Left lung (tissue), 14 donors: ENCODE measurements at places on chromosomes 1 and 21.

DNA sequence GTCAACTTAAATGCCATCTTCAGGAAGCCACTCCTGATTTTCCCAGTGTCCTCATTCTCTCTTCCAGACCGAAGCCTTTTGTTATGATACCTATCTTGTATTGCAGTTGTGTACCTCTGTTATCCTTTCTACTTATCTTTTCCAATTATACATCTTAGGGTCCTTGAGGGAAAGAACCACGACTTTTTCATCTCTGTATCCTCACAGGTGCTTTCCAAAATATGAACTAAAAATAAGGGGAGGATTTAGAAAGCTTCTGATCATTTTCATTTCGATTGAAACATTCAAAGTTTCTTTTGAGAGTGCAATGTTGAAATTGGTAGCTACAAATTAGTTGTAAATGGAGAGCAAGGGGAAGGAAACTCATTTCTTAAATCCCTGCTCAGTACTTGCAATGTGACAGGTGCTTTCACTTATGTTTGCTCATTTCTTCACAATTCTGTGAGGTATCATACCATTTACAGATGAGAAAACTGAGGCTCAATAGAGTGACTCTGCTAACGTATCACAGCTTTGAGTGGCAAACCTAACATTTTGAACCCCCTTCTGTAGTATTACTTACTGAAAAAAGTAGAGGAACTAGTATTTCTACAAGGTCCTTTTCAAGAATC lies 24.2 kb downstream of the SLC19A2 start:
- DNase-seq: no peak

DNA sequence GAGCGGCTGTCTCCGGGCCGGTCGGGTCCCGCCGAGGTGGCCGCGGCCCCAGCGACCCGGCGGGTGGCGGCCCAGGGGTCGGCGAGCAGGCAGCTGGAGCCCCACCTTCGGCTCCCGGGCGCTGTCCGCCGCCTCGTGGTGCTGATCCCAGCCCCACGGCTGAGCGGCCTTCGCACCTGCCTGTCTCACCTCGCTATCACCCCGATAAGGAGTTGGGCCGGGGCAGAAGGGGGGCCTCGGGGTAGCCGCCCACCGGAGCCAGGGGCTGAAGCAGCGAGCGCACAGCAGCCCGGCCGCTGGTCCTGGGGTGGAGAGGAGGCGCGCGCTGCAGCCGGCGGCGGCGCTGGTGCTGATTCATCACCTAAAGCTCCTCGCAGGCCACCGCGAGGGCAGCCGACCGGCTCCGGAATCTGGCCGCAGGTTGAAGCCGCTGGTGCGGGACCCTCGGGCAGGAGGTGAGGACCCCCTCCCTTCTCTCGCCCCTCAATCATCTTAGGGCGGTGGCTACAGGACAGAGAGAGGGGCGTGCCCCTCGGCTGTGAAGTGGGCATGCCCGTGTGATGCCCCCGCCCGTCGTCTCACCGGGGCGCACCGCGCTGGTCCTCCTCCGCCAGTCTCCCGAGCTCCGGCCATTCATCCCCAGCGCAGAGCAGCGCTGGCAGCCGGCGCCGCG lies 575 bp downstream of the TRIM67 start:
- peak; percentile 57 for DNase-seq

GRCh38 chr1:169390303-169390702 lies 22.3 kb downstream of the BLZF1 start:
- DNase-seq: no peak

DNA sequence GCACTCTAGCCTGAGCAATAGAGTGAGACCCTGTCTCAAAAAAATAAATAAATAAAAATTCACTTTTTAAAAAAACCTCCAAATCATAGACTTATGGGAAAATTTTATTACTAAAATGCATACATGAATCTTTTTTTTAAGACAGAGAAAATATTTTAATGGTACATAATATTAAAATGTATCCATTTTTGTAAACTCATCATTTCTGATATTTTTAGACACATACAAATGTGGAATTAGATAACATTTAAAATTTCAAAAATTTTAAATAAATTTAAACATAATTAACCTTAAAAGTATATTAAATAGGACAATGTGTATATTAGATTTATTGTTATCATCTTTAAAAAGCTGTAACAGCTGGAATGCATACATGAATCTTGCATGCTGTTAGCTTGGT lies 33.9 kb downstream of the SMAP2 start:
- DNase-seq: no peak

- no peak for DNase-seq
These were observed 41.4 kb downstream of the RABGAP1L start for GRCh38 chr1:174200746-174201145.

DNA sequence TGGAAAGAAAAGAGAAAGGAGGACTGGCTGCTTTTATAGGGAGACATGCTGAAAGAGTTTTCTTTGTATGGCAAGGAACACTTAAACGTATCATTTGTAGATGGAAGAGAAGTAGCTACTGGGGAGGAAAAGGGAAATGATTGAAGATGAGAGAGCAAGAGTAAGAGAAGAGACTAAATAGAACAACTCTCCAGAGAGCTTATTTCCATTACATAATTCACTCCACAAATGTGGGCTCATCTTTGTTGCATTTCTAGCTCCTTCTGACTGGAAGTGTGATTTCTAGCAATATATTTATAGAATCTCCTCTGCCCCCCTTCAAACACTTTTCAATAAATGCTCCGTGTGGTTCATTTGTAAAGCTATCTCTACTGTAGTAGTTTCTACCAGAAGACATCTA lies 71.0 kb downstream of the ST6GALNAC5 start:
- DNase-seq: no peak

- no peak for DNase-seq
These were observed 69.1 kb upstream of the STUM start for GRCh38 chr1:226479474-226479873.

- DNase-seq: no peak
These were observed 42.8 kb downstream of the DISP3 start for GRCh38 chr1:11521582-11522399.
